Stimulated activated CD8-positive, alpha-beta memory T cell treated with anti-CD3 and anti-CD28 coated beads, Interleukin-2, amount 100 ng/mL, for 1 hour (primary cell): ENCODE measurements at places on chromosomes 13 and 19.

DNA sequence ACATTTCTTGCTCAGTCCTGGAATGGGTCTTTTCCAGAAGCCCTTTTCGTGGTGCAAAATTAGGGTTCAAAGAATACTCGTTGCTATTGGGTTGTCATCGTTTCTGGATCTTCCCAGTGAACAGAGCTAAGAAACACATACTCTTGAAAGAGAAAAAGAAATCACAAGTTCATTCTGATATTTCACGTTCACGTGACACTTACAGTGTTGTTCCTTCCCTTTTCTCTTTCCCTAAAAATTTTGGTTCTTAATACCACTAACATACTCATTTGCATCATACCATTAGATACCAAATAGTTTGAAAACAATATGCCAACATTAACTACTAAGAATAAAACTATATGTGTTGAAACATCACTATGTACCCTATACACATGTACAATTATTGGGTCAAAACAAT lies 13.4 kb upstream of the GTF2F1 start:
- no peak for DNase-seq

- no peak for DNase-seq
Measured at GRCh38 chr13:21638319-21639282, 32.3 kb upstream of the FGF9 start.

GRCh38 chr19:29483641-29483920 lies 42.2 kb upstream of the VSTM2B start:
- no peak for DNase-seq

- DNase-seq = no peak
Measured at GRCh38 chr13:85549819-85550218, 249.4 kb downstream of the SLITRK6 start.

GRCh38 chr19:53947624-53948023 lies 15.1 kb upstream of the CACNG8 start:
- DNase-seq = no peak

DNA sequence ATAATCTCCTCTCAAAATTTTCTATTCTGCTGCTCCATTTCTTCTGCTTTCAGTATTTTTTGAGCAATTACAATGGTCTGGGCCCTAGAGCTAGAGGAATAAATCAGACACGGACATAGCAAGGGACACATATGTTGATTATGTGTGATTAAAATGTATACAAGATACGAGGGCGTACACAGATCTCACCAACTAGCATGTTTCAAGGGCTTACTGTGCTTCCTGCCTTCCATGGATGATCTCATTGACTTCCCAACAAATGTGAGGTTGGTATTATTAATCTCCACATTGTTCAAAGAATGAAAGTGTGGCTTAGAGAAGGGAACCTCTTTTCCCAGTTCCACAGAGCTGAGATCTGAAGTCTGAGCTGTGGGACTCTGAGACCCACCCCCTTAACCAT lies 9.1 kb downstream of the PLD3 start:
- no peak for DNase-seq

- DNase-seq = no peak
Measured at GRCh38 chr19:6737873-6738786, 750 bp upstream of the GPR108 start.

GRCh38 chr13:29758531-29759114 lies 91.8 kb downstream of the UBL3 start:
- peak; percentile 17 for DNase-seq

DNA sequence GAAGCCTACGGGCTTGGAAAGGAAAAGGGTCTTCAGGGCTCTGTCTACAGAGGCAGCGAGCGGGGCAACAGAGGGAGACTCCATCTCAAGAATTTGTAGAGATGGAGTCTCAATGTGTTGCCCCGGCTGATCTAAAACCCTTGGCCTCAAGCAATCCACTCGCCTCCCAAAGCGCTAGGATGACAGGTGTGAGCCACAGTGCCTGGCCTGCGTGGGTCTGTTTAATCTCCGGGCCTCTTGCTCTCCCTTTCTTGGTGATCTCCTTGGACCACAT lies 8.1 kb downstream of the RPS9 start:
- no peak for DNase-seq

GRCh38 chr19:277581-278165 lies 13.5 kb downstream of the PLPP2 start:
- DNase-seq = no peak

DNA sequence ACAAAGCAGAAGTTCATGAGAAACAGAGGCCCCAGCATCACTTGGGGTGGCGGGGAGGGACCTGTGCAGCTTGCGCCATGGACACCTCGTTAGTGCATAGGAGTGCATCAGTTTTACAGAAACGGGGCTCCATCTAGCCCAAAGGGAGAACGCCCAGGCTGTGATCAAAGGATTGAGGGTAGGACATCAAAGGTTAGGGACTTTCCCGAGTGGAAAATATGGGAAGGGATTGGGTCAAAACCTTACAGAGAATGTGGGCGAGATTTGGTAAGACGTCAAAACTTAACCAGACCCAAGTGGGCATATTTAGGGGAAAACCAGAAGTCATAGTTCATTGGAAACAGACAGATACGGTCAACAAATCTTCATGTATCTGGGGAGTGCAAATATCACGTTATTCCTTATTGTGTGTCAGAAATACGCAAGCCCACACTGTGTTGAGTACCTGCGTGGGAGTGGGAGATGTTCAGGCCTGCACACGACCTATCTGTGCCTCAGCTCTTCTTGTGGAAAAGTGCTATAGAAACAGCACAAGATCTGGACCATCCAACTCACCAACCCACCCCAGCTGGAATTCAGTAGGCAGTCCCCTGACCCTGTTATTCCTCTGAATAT lies 9.4 kb upstream of the GRAMD1A start:
- no peak for DNase-seq

DNA sequence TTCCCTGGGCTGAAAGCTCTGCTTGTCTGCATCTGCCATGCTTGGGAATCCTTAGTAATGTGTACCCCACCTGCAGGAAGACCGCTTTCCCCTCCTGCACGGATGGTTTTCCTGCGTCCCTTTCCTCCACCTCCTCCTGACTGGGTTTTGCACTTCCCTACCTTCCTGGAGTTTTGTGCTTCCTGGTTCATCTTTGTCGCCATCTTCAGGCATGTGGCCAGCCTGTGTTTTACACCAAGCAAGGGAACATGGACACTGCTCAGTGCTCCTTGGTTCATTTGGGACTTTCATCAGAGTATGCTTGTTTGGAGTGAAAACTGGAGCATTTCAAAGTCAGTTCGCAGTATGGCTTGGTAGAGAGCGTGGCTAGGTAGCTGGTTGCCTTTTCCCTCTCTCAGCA lies 30.7 kb downstream of the ERICH6B start:
- DNase-seq = no peak

GRCh38 chr19:4543842-4544647 lies 4.2 kb upstream of the LRG1 start:
- DNase-seq = no peak

DNA sequence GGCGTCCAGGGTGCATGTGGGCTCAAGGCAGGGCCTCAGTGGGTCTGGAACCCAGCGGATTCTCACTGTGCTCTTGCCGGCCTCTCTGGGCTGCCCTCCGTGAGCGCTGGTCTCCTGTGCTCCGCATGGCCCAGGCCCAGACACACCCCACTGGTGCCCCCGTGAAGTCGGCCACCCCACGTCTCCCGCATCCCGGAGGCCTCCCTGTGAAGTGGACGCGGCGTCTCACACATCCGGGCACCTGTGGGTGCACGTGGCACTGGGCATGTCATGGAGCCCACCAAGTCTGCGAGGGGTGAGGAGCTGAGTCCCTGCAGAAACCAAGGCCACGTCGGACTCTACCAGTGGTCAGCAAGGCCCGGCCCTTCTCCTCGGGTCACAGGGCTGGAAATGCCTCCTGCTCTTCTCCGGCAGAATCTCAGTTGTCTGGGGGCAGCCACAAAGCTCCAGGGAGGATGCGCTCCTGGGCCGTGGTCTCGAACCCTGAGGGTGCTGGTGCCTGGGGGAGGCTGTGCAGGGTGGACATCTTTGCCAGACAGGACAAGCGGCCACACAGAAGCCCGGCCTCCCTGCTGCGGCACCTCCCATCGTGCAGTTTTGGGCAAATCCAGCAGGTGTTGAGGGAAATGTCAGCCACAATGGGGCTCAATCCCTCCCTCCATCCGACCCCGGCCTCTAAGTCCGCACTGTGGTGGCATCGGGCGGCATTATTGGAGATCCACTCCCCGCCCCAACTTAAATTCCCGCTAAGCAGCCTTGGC lies 2.2 kb downstream of the C13orf46 start:
- DNase-seq = no peak

- DNase-seq = no peak
Measured at GRCh38 chr13:78341032-78341431, 262.3 kb downstream of the POU4F1 start.

GRCh38 chr19:21141787-21142464 lies at the start of gene ZNF431:
ZNF431 (plus strand) TSS chr19:21142040; CDS start chr19:21142184, 144 bp downstream.
- peak; percentile 76 for DNase-seq

DNA sequence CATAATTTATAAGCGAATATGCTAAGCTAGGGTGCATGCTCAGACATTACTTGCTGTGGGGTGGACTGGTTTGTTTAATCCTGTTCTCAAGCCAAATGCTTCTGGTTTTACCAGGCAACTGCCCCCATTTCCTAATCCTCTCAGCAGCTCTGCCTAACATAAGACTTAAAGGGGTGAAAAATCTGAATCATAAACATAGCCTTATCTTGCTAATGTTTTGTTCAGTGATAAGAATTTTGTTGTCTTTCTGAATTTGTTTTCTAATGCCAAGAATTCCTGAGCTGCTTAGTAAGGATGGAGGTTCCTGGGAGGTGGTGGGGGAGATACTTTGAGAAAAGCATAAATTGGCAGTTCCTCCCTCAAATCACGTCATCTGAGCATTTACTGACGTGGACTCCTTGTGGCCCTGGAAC lies 42.7 kb downstream of the ING1 start:
- no peak for DNase-seq

DNA sequence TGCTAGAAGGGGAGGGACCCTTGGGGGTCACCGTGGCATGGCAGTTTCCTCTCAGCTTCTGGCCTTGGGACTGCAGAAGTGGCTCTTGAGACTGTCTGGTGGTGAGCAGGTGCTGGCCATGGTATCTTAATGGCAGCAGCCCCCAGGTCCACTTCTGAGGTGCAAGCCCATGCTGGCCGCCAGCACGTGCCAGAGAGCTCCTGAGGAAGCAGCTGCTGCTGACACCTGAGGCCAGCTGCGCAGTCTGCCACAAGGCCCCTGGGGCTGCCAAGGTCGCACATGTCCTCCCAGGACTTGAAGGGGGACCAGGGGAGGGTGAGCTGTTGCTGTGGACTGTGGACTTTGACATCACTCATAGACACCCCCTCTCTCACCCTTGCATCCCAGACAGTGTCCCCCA lies 48.0 kb downstream of the NFIX start:
- no peak for DNase-seq

- DNase-seq = no peak
Measured at GRCh38 chr13:97002581-97002980, 8.3 kb upstream of the OXGR1 start.

GRCh38 chr13:41962994-41963393 lies 2.1 kb upstream of the VWA8 start:
- DNase-seq = no peak

- DNase-seq = no peak
Measured at GRCh38 chr19:11853358-11853757, 4.8 kb downstream of the ZNF439 start.

GRCh38 chr19:6185835-6186834 lies 50.7 kb downstream of the ACSBG2 start:
- no peak for DNase-seq

DNA sequence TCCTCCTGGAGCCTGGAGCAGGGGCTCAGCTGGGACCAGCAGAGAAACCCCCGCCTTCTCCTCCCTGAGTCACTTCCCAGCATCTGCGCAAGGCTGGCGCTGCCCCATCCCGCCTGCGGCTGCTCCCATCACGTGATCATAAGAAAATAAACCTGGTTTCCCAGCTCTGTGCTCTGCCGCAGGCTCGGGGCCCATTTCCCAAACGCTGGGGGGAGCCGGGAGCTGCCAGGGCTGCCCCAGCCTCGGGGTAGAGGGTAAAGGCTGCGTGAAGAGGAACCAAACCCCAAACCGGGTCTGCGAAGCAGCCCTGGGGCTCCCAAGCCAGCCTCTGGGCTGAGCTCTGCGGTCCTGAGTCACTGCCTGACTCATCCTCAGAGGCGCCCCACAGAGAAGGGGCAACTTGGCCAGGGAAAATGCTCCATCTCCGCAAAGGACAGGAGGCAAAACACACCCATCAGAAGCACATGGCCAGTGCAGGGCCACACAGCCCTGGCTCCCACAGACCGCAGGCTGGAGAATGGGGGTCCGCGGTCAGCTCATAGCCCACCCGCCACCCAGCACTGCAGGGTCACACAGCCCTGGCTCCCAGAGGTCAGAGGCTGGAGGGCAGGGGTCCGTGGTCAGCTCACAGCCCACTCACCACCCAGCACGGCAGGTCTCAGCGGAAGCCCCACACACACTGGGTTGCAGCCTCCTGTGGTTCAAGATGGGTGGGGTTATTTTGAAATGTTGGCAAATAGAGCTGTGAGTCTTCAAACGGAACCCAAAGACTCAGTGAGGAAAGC lies 67.1 kb downstream of the RASA3 start:
- peak; percentile 50 for DNase-seq

DNA sequence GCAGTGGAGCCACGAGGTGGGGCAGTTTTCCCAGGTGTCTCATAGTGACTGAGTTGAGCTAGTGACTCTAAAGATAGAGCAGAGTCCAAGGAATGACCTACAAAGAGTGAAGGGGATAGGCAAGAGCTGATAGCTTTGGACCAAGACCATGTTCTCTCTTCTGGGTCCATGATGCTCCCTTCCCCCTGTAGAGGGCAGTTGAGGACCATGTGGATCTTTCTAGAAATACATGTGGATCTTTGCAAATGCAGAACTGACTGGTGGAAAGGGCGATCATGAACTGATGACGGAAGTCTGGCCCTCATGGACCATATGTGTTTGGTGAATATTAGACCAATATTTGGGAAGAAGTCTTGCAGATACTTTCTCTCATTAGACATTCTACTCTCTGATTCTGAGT lies 6.9 kb downstream of the PSG1 start:
- DNase-seq = no peak

- no peak for DNase-seq
Measured at GRCh38 chr13:80173224-80173623, 167.7 kb downstream of the SPRY2 start.

DNA sequence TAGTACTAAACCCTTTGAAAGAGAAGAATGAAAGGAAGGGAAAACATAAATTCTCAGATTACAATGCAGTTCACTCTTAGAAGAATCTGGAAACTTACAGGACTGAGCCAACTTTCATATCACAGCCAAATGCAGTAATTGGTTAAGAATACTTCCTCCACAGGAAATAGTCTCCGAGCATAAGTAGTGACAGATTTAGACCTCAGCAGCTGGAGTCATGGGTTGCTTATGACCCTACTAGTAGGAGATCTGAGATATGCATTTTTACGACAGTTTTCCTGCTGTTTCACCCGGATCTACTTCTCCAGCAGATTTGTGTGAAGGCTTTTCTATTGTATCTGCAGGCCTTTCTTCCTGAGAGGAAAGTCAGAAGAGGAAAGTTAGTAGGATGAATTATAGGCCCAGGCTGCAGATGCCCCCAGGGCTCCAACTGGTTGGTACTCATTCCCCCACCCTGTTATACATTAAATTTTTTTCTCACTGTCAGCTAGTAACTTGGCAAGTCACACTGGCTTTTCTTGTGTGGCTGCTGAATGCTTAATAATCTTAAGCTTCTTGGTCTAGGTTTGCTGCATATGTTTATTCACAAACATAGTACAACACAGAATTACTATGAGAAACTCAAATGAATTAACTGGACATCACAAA lies 1241.5 kb upstream of the MIR17HG start:
- DNase-seq = no peak

GRCh38 chr13:19103140-19103539 lies 78.5 kb downstream of the TUBA3C start:
- DNase-seq = no peak

- no peak for DNase-seq
Measured at GRCh38 chr19:50252111-50252886, 48.9 kb downstream of the MYH14 start.
